ENCODE measurements at places on chromosomes 5 and 9.

- no peak for DNase-seq
Measured at GRCh38 chr9:38286357-38286756, 106.1 kb upstream of the ALDH1B1 start.

DNA sequence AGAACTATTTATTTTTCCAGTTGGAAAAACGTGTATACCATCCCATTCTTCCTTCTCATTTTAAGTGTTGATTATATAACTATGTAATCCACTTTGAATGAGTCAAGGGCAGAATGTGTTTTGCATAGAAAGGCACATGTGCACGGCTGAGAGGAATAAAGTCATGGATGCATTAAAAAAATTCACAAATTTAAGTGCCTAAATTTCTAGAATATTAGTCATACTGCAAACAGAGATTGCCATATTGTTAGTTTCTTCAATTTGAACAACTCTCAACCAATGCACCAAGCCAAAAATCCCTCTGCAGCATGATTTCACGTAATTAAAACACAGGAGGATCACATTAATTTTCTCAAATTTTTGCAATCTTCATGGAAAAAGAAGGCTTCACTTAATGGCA is 166.3 kb downstream of the MPDZ start:
- peak; percentile 25 for DNase-seq

- DNase-seq: no peak
Measured at GRCh38 chr5:86623785-86624483, 6.2 kb downstream of the COX7C start.

GRCh38 chr9:112005939-112006338 is 109.3 kb downstream of the UGCG start:
- DNase-seq: no peak

DNA sequence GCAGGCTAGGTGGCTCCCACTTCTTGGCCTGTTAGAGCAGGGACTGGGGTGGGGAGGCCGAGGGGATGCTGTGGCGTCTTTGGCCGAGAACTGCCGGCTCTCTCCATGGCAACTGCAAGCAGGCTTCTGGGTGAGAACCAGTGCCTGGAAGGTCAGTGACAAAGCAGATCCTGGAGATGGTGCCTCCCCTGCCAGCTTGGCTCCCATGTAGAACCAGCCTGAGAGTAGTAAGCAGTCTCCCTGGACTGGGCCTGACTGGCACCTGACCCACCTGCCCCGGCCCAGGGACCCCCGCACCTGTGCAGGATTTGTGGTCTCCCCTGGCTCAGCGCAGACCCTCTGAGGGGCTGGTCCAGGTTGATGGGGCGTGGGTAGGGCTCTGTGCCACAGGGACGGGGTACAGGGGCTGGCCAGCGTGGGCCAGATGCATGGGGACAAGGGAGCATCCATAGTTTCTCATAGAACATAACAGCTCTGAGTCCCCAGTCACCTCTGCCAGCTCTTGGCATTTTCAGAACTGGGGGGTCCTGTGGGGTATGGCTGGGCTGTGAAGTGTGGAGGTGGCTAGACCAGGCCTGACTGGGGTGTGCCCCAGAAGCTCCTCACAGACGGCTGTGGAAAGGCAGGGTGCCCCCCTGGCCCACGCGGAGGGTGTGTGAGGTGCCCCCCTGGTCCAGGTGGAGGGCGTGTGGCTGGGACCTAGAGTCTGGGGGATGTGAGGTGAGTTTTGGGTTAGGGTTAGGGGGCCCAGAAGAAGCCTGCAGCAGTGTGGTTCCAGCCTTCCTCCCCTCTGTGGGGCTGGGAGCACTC is 22.2 kb downstream of the CACNA1B start:
- DNase-seq: no peak

- no peak for DNase-seq
Measured at GRCh38 chr9:72497447-72498046, 23.9 kb upstream of the TMC1 start.

DNA sequence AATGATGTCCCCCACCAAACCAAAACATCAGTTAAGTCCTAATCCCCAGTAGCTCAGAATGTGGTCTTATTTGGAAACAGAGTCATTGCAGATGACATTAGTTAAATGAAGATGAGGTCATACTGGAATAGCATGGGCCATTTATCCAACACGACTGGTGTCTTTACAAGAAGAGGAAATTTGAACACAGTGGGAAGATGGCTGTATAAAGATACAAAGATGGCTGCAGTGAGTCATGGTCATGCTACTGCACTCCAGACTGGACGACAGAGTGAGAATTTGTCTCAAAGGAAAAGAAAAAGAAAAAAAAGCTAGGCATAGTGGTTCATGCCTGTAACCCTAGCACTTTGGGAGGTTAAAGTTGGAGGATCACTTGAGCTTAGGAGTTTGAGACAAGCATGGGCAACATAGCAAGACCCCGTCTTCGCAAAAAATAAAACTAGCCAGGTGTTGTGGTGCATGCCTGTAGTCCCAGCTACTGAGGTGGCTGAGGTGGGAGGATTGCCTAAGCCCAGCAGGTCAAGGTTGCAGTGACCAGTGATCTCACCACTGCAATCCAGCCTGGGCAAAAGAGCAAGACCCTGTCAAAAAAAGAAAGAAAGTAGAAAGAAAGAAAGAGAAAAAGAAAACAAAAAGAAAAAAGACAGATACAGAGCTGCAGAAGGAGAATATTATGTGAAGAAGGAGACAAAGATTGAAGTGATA is 130.0 kb upstream of the CDKN2B start:
- no peak for DNase-seq

DNA sequence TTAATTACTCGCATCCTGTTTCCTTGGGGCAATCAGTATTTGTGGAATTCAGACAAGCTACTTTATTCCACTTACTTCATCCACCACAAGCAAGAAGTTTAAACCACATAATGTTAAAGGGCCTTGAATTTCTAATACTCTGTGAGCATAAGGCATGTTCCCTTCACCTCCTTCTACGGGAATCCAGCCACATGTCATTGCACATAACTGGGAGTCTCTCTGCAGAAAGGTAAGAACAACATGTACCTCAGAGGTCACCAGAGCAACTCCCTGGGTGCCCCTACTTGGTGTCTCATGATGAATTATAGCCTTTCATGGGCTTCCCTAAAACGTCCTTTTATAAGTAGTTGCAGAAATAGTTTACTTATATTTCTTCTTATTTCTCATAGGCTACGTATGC is 553.2 kb downstream of the DTWD2 start:
- no peak for DNase-seq

GRCh38 chr9:20549053-20549452 is 73.2 kb downstream of the MLLT3 start:
- no peak for DNase-seq

GRCh38 chr5:74798977-74799911 is 32.2 kb downstream of the NSA2 start:
- no peak for DNase-seq

DNA sequence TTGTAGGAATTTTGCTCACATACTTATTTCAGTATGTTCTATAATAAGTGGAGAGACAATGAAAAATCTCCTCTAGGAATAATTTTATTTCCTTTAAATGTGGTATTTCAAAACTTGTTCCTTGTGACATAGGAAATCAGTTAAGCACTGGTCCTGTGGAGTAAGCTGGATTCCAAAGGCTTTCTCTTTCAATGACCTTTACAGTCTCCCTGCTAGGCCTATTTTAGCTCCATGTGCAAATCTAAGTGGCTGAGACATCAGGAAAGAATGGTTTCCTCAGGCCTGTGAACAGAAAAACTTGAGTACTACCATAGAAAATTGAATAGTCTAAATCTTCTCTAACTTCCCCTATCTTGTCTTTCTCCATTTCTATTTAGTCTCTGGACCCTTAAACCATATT is 514.2 kb upstream of the TLE4 start:
- no peak for DNase-seq

- DNase-seq: no peak
Measured at GRCh38 chr5:115424030-115424429, 120.5 kb downstream of the FEM1C start.

GRCh38 chr5:137287569-137287968 is 211.6 kb downstream of the SPOCK1 start:
- DNase-seq: no peak

- DNase-seq: no peak
Measured at GRCh38 chr5:78979117-78979742, 5.9 kb downstream of the ARSB start.

DNA sequence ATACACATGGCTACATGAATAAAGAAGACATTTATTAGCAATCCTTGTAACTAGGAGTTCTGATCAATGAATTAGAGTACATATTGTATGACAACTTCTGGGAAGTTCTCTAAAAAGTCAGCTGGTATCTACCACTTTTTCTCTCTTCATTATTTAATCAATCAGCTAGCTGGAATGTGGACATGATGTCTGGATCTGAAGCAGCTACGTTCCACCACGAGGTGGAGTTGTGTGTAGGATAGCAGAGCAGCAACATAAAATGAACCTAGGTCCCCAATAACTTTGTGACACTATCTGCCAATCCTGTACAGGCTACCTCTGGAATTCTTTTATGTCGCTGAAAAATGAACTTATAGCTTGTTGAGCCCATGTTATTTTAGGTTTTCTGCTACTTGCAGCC is 32.9 kb upstream of the ENTREP1 start:
- DNase-seq: no peak

- no peak for DNase-seq
Measured at GRCh38 chr5:107853696-107854095, 183.0 kb upstream of the EFNA5 start.

DNA sequence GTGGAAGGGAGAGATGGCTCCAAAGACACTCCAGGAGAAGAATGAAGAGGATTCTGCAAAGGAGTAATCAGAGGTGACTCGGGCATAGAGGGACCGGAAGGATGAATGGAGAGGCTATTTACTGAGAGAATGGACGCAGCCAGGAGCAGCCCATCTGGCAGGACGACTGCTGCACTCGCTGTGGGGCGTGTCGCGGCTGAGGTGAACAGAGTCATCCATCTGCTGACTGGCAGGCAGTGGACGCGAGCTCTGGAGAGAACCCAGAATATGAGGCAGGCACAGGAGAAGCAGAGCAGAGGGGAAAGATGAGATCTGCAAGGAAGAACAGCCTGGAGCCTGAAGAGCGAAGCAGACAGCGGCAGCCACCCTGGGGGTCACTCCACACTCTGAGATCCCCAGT is 16.4 kb downstream of the FGF1 start:
- DNase-seq: no peak

DNA sequence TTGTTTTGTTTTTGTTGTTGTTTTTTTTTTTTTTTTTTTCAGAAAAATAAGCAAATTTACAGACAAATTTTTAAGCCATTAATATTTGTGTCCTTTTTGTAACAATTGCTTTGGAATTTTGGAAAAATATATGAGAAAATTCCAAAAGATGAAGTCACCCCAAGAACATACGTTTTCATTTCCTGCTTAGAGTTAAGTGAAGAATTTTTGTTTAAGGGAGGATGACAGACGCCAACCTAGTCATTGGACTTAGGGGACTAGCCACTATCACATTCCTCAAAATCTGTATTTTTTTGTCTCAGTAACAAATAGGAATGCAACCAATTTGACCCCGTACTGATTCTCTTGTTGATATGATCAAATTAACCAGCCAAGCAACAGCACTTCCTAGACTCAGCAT is 433.9 kb upstream of the SLC30A5 start:
- DNase-seq: no peak

DNA sequence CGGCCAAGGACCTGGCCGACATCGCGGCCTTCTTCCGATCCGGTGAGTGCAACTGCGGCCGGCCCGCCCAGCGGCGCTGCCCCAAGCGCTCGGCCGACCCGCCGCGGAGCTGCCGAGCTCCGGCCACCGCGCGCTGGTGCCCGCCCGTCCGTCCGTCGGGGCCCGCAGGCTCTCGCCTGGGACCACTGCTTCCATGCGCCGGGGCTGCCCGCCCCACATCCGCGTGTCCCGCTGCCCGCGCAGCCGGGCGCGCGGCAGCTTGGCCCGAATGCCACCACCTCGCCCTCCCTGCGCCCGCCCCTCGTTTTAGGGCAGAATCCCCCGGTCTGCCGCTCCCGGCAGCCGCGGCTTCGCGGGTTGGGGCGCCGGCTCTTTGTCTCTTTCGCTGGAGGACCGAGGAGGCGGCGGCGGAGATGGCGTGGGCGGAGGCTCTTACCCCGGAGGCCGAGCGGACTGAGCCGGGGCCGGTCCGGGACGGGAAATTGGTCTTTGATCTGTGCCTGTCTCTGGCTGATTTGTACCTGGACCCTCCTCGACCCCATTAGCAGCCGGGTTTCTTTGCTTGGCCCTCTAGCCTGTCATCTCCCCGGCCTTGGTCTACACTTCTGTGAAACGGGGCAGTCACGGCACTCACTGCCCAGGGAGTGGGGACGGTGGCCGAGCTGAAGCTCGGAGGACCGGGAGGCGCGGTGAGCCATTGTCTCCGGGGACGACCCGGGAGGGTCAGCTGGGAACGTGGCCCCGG is 871 bp downstream of the TRIO start:
- DNase-seq: no peak

DNA sequence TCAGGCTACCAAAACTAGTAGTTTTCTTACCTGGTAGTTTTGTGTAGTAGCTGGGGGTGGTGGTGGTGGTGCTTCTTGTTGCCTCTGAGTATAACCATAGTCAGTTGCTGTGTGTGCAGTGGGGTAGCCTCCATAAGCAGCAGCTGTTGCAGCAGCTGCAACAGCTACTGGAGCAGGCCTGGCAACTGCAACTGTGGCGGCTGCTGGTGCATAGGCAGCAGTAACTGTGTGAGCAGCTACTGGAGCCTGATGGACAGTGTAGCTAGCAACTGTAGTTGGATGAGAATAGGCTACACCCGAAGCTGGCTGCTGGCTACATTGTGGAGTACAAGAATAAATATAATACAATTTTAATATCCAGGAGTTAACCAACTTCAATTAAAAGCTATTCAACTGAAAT is 24.7 kb downstream of the ZFR start:
- DNase-seq: no peak

DNA sequence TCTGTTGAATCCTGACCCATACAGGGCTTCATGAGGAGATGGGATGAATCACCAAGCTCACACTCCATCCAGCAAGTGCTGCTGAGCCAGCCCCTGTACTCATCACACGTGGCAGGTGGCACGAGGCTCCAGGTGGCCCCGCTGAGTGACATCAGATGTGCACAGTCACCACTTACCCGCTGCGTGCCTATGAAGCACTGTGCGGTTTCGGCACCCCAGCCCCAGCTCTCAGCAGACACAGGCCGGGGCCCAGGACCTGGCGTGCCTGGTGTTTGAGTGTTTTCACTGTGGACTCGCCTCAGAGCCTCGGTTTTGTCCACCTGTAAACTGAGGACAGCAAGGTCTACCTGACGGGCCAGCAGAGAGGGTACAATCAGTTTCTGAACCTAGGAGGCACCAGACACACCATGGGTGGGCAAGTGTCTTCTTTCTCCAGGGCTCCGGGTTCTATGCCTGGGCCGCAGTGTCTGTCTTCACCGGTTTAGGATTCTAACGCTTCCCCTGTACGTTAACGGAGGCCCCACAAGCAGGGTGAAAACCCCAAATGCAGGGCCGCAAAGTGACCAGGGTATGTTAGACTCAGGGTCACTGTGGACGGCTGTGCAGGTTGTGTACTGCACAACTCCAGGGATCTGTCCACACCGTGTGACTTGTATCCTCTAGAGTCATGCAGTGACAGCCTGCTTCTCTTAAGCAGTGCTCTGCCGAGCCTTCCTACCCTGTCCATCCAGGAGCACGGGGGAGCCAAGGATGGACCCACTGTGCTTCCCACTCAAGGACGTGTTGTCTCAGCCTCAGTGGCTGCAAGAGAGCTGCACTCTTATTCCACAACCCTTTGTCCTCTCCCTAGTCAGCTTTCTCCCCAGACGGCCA is 44.3 kb upstream of the COL5A1 start:
- DNase-seq: no peak
